Suprapubic skin (tissue), 4 donors: ENCODE measurements at places on chromosomes 7 and 10. TPM values are rescaled to one million over a fixed set of nuclear protein-coding genes. Genes with fewer than 3 reads are reported as not detected.

The OIT3 gene
- not detected for total RNA-seq

The ZP3 gene
- total RNA-seq = 3.8 TPM

The NYAP1 gene
- 0.62 TPM for total RNA-seq

The ZNF117 gene
- 15.3 TPM for total RNA-seq

The PCDH15 gene
- not detected for total RNA-seq

The FAM3C gene
- 39.1 TPM for total RNA-seq

GRCh38 chr10:132305654-132306342, 2.0 kb downstream of the STK32C start:
- H3K4me3 ChIP-seq = no peak overlapping the region
- H3K27me3 ChIP-seq = peaks cover 8% of the 10 kb centered on the region
- H3K36me3 ChIP-seq = no peaks in the 10 kb centered on the region
- no peak overlapping the region for H3K27ac ChIP-seq
- peak; percentile 44 for DNase-seq

- H3K4me1 ChIP-seq = peaks cover 2% of the 10 kb centered on the region
- H3K27ac ChIP-seq = no peak overlapping the region
- H3K27me3 ChIP-seq = no peaks in the 10 kb centered on the region
- H3K36me3 ChIP-seq = no peaks in the 10 kb centered on the region
- H3K4me3 ChIP-seq = no peak overlapping the region
Observed at GRCh38 chr7:17392846-17393245, 94.4 kb downstream of the AHR start.

GRCh38 chr7:47253650-47254080, 328.2 kb downstream of the TNS3 start:
- peak overlapping the region; percentile 58 for H3K4me3 ChIP-seq
- H3K36me3 ChIP-seq = no peaks in the 10 kb centered on the region
- H3K27ac ChIP-seq = peak overlapping the region; percentile 87
- peaks cover 24% of the 10 kb centered on the region for H3K4me1 ChIP-seq
- DNase-seq = no peak
- no peaks in the 10 kb centered on the region for H3K27me3 ChIP-seq

- H3K27me3 ChIP-seq = peaks cover 14% of the 10 kb centered on the region
- no peak overlapping the region for H3K27ac ChIP-seq
- no peak for DNase-seq
- H3K36me3 ChIP-seq = no peaks in the 10 kb centered on the region
- H3K4me1 ChIP-seq = peaks cover 27% of the 10 kb centered on the region
Observed at GRCh38 chr10:123997486-123998196, 95.8 kb downstream of the CHST15 start.

GRCh38 chr7:138970446-138970845, 10.7 kb downstream of the KIAA1549 start:
- DNase-seq = no peak
- no peaks in the 10 kb centered on the region for H3K4me1 ChIP-seq
- no peak overlapping the region for H3K4me3 ChIP-seq
- no peak overlapping the region for H3K27ac ChIP-seq
- H3K36me3 ChIP-seq = no peaks in the 10 kb centered on the region
- no peaks in the 10 kb centered on the region for H3K27me3 ChIP-seq

DNA sequence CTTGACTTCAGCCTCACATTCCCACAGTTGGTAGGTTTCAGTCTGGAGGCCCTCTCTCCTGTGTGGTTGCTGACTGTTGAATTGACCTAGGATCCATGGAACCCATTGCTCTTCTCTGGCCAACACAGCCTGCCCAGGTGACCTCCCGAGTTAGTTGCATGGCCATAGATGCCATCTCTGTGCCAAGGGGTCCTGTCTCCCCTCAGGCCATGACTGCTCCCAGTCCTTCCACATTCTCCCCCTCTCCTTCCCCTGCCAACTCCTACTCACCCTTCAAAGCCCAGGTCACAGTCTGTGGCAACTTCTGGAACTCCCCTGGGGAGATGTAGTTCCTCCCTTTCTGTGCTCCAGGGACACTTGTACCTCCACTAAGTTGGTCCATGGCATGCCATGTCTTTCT, 67.3 kb upstream of the GRB10 start:
- H3K36me3 ChIP-seq = no peaks in the 10 kb centered on the region
- H3K4me1 ChIP-seq = no peaks in the 10 kb centered on the region
- H3K27ac ChIP-seq = no peak overlapping the region
- no peak for DNase-seq
- no peak overlapping the region for H3K4me3 ChIP-seq
- H3K27me3 ChIP-seq = no peaks in the 10 kb centered on the region

DNA sequence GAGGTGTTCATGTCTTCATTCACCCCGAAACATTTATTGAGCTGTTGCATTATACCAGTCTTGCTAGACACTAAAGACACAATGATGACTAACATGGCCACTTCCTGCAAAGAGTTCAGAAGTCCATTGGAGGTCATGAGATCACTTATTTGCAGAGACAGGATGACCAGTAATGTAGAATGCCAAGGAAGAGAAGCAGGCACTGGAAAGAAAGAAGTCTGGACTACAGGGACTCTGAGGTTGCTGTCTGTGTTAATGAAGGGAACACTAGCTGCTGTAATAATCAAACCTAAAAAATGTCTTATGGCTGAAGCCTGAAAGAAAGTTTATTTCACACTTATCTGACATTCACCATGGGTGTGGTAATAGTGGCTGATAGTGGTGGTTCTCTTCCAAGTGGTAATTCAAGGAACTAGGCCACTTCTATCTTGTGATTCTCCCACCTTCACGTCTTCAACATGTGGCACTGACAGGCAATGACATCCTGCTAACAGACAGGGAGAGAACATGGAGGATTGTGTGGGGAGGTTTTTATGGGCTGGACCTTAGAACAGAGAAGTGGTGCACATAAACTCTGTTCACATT, 89.2 kb upstream of the MKLN1 start:
- no peak overlapping the region for H3K27ac ChIP-seq
- no peak overlapping the region for H3K4me3 ChIP-seq
- H3K4me1 ChIP-seq = no peaks in the 10 kb centered on the region

DNA sequence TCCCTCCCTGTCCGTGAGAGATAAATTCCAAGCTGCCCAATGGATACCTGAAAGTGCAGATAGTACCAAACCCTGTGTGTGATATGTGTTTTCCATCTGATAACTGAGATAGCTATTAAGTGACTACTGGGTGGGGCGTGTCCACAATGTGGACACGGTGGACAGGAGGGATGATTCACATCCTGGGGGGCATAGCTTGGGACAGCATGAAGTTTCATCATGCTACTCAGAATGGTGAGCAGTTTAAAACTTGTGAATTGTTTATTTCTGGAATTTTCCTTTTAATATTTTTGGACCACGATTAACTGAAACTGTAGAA, 158.6 kb downstream of the CREB5 start:
- H3K36me3 ChIP-seq = no peaks in the 10 kb centered on the region
- H3K4me3 ChIP-seq = no peak overlapping the region
- DNase-seq = no peak
- H3K27me3 ChIP-seq = peaks cover 2% of the 10 kb centered on the region
- H3K27ac ChIP-seq = no peak overlapping the region
- H3K4me1 ChIP-seq = peaks cover 18% of the 10 kb centered on the region

DNA sequence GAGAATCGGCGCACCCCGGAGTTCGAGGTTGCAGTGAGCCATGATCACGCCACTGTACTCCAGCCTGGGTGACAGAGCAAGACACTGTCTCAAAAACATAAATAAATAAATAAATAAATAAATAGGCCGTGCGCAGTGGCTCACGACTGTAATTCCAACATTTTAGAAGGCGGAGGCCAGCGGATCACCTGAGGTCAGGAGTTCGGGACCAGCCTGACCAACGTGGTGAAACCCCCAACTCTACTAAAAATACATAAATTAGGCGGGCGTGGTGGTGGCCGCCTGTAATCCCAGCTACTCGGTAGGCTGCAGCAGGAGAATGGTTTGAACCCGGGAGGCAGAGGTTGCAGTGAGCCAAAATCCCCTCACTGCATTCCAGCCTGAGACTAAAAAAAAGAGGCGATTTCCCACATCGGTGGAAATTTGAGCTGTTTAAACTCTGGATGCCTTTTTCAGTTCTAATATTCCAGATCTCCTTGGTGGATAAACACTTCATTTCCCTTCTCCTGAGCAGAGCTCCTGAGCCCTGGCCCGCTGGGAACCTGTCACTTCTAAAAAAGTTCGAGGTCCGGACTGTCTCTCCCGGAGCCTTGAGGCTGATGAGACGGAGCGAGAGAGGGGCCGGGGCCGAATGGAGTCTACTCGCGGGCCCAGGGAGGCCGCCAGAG, 2.0 kb upstream of the NFKB2 start:
- H3K36me3 ChIP-seq = no peaks in the 10 kb centered on the region
- H3K27me3 ChIP-seq = no peaks in the 10 kb centered on the region
- H3K4me1 ChIP-seq = peaks cover 38% of the 10 kb centered on the region
- peak overlapping the region; percentile 94 for H3K27ac ChIP-seq
- no peak for DNase-seq

- H3K4me3 ChIP-seq = no peak overlapping the region
- no peak overlapping the region for H3K27ac ChIP-seq
- H3K4me1 ChIP-seq = no peaks in the 10 kb centered on the region
Observed at GRCh38 chr7:125661006-125661405, 731.4 kb upstream of the POT1 start.

DNA sequence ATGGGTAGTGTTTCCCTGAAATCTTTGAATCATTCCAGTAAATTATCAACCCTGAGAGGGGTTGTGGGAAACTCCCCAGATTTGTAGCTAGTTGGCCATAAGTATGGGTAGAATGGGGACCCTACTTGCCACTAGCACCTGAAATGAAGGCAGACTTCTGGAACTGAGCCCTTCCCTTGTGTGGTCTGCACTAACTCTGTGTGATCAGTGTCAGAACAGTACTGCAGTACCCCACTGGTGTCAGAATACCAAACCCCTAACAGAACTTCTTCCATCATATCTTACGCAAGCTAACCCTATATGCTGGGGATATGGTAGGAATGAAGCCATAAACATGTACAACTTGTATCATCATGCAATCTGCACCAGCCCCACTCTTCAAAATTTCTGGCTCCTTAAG, 50.8 kb downstream of the ABI1 start:
- H3K27ac ChIP-seq = no peak overlapping the region
- no peaks in the 10 kb centered on the region for H3K36me3 ChIP-seq
- no peaks in the 10 kb centered on the region for H3K27me3 ChIP-seq
- H3K4me1 ChIP-seq = peaks cover 14% of the 10 kb centered on the region
- no peak for DNase-seq
- H3K4me3 ChIP-seq = no peak overlapping the region

- H3K27ac ChIP-seq = no peak overlapping the region
- peaks cover 25% of the 10 kb centered on the region for H3K4me1 ChIP-seq
- H3K36me3 ChIP-seq = peaks cover 51% of the 10 kb centered on the region
- no peak for DNase-seq
Observed at GRCh38 chr7:151237244-151238189, 5.2 kb downstream of the CHPF2 start.

DNA sequence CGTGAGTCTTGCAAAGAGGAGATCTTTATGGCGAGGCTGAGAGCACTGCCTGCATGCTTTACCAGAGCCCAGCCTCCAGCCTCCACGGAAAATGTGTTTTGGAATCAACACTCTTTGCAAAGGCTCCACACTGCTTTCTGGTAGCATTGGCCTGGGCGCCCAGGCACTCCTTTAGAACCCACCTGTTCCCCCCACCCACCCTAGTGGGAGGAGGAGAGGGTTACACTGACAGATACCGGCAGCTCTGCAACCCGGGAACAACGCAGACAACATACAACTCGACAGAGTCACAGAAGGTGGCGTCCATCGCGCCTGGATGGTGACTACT, 5.5 kb upstream of the MNX1 start:
- H3K27ac ChIP-seq = no peak overlapping the region
- no peaks in the 10 kb centered on the region for H3K36me3 ChIP-seq
- DNase-seq = no peak

GRCh38 chr10:66218981-66219587, 706.8 kb upstream of the LRRTM3 start:
- H3K36me3 ChIP-seq = no peaks in the 10 kb centered on the region
- no peak overlapping the region for H3K4me3 ChIP-seq
- H3K27me3 ChIP-seq = no peaks in the 10 kb centered on the region
- no peak overlapping the region for H3K27ac ChIP-seq
- no peaks in the 10 kb centered on the region for H3K4me1 ChIP-seq

DNA sequence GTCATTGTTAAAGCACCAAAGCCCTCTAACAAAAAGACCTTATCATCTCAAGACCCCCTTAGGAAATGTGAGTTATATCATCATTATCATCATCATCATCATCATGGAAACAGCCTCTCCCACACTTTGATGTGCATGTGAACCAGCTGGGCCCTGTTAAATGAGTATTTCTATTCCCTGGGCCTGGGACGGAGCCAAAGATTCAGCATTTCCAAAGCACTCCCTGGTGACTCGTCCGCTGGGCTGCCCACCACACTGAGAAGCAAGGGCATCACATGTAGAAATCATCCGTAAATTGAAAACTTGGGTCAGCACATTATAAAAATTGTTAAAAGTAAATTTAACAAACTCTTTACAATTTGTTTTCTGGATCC, 88.6 kb downstream of the PTPRN2 start:
- no peak overlapping the region for H3K4me3 ChIP-seq
- no peak overlapping the region for H3K27ac ChIP-seq
- DNase-seq = no peak
- H3K4me1 ChIP-seq = peaks cover 3% of the 10 kb centered on the region
- H3K27me3 ChIP-seq = peaks cover 26% of the 10 kb centered on the region

GRCh38 chr10:74103560-74104258, 46.9 kb downstream of the AP3M1 start:
- peaks cover 85% of the 10 kb centered on the region for H3K36me3 ChIP-seq
- DNase-seq = no peak
- H3K4me3 ChIP-seq = no peak overlapping the region
- peaks cover 5% of the 10 kb centered on the region for H3K4me1 ChIP-seq
- H3K27ac ChIP-seq = no peak overlapping the region

DNA sequence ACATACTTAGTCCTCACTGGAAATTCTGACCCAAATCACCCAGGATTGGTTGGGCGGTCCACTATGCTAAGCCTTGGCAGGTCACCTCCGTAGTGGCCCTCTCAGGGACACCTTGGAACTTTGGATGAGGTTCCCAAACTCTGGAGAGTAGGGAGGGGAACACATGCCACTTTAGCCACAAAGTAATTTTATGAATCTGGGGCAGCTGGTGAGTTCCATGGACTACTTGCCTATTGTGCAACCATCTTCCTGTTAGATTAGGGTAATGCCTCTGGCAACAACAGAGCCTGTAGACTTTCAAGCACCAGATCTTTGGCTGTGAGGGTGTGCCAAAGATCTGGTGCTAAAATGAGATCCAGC, 77.7 kb downstream of the ITGB8 start:
- no peak overlapping the region for H3K4me3 ChIP-seq
- H3K4me1 ChIP-seq = peaks cover 21% of the 10 kb centered on the region
- peak overlapping the region; percentile 59 for H3K27ac ChIP-seq
- no peaks in the 10 kb centered on the region for H3K27me3 ChIP-seq
- no peak for DNase-seq
